ENCODE measurements at places on chromosomes 3 and 15.

DNA sequence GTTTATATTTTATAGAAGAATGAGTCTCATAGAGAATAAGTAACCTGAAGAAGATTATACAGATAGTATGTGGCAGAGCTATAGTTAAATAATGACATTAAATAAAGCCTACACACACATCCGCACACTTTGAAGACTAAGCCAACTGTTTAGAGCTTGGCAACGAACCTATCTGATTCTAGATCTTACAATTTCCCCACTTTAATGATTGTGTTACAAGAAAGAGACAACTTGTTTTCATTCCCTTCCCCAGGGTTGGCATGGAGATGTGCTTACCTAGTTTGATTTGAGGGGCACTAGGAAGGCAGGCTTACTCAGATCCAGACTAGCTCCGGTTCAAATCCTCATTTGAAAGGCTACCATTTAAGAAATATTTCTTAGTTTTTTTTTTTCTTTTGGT is 61.9 kb upstream of the CBLB start:
- no peak for DNase-seq

GRCh38 chr3:101979033-101979432 is 129.7 kb downstream of the NFKBIZ start:
- no peak for DNase-seq

DNA sequence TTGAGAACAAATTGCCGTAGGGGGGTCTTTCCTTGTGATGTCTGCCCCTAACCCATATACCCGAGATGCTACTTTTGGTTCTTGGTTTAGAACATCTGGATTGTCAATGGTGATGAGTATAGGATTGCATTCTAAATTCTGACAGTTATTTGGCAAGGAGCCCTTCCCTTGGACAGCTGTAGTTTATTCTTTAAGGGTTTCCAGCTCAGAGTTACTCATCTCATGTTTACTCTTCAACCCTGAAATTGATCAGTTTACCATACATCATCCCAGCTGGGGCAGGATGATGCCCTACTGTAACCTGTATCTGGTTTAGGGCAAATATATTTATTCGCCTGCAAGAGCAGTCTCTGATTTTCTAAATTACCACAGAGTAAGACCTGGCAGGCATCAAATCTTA is 85.7 kb upstream of the XCR1 start:
- DNase-seq: no peak

DNA sequence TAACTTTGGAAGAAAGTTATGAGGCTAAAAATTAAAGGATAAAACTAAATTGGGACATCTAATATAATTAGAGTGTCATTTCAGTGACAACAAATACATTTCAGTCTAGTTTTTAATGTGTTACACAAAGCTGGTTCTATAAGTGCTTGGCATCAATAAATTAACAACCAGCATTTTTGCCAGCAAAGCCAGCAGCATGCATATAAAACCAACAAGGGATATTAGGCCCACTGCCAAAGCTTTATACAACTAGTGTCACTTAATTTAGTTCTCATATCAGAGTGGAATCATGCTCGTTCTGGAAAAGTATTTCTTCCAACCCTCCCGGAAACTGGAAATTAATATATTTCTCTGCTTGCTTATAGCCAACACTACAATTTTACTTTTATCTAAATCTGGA is 88.8 kb downstream of the THBS1 start:
- DNase-seq: no peak

DNA sequence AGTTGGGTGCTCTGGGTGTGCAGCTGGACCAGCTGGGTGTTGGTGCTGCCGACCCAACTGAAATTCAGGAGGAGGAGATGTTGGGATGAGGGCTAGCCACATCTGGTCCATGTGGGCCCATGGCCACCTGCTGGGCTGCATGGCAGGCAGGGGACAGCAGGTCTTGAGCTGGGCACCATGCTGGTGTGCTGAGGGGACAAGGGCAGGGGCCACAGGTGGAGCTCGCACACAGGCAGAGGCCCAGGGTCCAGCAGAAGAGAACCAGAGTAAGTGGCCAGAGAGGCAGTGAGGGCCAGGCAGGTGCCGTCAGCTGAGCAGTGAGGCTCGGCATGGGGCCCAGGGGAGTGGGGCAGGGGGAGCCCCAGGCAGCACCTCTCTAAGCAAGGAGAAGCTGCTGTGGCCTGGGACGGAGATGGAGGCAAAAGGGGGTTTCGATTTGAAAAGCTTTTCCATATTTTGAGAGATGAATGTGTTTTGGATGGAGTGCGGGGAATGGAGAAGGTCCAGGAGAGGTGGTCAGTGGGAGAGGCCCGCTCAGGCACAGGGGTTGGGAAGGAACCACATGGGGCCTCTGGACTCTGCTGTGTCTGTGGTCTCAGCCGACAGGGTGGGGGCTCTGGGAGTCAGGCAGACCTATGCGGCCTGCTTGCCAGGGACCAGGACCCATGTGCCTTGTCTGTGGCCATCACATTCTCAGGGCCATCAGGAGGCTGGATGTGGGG is 30.5 kb upstream of the PLXNA1 start:
- no peak for DNase-seq

GRCh38 chr3:90241481-90241880 is 1134.1 kb downstream of the EPHA3 start:
- no peak for DNase-seq

DNA sequence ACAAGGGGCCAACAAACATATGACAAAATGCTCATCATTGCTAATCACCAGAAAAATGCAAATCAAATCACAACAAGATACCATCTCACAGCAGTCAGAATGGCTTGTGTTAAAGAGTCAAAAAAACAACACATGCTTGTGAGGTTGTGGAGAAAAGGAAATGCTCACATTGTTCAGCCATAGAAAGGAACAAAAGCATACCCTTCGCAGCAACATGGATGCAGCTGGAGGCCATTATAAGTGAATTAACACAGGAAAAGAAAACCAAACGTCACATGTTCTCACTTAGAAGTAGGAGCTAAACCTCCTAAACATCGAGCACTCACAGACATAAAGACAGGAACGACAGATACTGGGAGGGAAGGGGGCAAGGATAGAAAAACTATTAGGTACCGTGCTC is 678.4 kb upstream of the GRM7 start:
- no peak for DNase-seq

- DNase-seq: no peak
Observed at GRCh38 chr3:108736821-108737220, 20.4 kb downstream of the RETNLB start.

DNA sequence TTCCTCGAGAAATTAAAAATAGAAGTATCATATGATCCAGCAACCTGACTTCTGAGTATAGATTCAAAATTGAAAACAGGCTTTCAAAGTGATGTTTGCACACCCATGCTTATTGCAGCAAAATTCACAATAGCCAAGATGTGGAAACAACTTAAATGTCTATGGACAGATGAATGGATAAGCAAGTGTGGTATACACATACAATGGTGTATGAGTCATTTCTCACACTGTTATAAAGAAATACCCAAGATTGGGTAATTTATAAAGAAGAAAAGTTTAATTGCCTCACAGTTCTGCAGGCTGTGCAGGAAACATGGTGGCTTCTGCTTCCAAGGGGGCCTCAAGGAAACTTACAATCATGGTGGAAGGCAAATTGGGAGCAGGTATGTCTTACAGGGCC is 100.8 kb downstream of the KLF13 start:
- no peak for DNase-seq

- DNase-seq: no peak
Observed at GRCh38 chr3:159947220-159947619, 41.4 kb upstream of the IL12A start.

- no peak for DNase-seq
Observed at GRCh38 chr3:156109989-156110388, 10.4 kb upstream of the KCNAB1 start.

- DNase-seq: no peak
Observed at GRCh38 chr3:167814441-167814951, 79.0 kb downstream of the SERPINI1 start.

- no peak for DNase-seq
Observed at GRCh38 chr3:177646749-177647148, 449.5 kb upstream of the TBL1XR1 start.

- DNase-seq: no peak
Observed at GRCh38 chr15:88430051-88430450, 37.1 kb downstream of the MRPL46 start.

GRCh38 chr15:90035095-90035839 is 34.1 kb downstream of the ZNF710 start:
- DNase-seq: no peak

- DNase-seq: no peak
Observed at GRCh38 chr3:15330031-15330596, 2.3 kb downstream of the SH3BP5 start.

DNA sequence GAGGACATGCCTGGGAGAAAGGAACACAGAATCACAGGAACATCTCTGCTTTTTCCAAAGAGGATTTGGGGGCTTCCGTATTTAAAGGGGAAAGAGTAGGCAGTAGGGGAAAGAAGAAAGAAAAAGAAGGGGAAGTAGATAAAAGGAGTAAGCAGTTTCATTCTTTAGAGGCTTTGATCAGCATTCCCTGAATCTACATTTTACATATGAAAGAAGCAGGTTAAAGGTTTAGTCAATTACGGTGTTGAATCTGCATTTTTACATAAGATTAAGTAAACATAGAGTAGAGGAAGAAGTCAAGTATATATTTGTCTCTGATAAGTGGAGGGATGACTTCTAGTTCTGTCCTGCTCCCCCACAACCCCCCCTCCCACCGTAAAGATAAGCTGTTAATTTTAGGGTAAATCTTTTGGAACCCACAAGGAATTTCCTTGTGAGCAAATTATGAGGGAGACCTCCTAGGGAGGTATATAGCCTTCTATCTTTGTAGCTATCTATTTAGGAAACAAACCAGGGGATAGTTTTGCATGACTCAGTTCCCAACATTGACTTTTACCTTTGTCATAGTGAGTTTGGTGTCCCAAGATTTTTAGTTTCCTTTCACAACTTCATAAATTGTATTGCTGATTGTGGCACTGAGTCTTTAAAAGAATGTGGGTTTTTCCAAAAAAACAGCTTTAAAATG is 8.7 kb upstream of the P2RY12 start:
- no peak for DNase-seq

GRCh38 chr15:79211481-79211880 is 71.0 kb upstream of the ANKRD34C start:
- no peak for DNase-seq

DNA sequence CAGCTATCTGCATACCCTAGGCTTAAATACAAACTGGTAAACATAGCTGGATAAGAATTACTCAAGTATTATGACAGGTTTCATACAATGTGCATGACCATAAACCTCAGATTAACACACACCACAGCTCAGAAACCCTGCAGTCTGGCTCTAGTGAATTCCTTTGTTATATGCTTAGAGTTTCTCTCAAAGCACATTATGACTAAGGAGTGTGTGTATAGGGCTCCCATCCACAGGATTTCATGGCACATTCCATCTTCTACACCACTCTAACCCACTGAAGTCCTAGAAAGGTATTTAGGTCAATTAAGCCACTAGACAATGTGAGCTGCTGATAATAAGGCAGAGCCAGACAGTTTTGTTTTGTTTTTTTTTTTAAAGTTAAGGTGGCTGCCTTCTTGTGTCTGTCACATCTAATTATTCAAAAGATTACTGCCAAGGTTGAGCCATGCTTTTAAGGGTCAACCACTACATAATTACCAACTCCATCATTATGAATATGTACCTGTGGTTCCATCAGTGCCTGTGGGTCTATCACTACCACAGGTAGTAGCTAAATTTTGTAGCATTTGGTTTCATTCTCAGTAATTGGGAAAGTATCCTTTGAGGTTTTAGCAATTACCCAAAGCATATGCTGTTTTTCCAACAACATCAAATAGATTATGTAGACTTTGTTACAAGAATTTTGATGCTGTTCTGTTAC is 107.0 kb downstream of the ALCAM start:
- DNase-seq: no peak

Data from T1000 (cell line).